NCI-H2171 treated with DMSO at 0.1 percent for 48 hours (cell line): ENCODE measurements at places on chromosomes 7 and 10.

DNA sequence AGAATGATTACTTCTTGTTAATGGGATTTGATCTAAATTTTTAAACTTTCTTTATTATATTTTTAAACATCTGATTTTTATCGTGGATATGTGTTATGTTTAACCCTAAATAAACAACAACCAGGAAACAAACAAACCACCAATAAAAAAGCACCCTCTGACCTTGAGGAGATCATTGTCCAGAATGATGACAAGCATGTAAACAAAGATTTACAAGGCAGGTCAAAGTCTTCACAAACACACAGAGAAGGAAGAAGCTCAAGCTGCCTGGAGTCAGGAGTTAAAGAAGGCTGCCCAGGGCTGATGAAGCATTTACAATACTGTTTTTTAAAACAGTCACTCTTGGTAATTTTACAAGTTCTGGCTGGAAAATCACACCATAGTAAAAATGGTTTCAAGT lies 31.0 kb upstream of the EGFR start:
- DNase-seq = no peak

GRCh38 chr10:133050371-133050770 lies 37.4 kb upstream of the ADGRA1 start:
- DNase-seq = no peak

- DNase-seq = no peak
These were observed 147.2 kb downstream of the TMEM178B start for GRCh38 chr7:141221007-141221612.

GRCh38 chr7:44750424-44750823 lies 1.8 kb downstream of the ZMIZ2 start:
- DNase-seq = no peak
